ENCODE measurements at places on chromosomes 16 and 17.

DNA sequence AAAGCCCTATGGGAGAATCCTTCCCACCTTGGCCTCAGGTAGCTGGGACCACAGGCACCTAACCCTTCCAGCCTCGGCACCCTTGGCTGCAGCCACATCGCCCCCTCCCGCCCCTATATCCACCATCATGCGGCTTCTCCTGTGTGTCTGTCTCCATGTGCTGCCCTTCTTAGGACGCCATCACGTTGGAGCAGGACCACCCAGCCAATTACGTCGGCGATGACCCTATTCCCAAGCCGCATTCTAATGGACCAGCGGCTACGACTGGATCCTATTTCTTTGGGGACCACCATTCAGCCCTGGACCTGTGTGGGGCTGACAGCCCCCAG is 3.3 kb upstream of the CCDC57 start:
- no peak for DNase-seq

GRCh38 chr17:82424001-82424862 is 5.8 kb upstream of the OGFOD3 start:
- peak; percentile 59 for DNase-seq

DNA sequence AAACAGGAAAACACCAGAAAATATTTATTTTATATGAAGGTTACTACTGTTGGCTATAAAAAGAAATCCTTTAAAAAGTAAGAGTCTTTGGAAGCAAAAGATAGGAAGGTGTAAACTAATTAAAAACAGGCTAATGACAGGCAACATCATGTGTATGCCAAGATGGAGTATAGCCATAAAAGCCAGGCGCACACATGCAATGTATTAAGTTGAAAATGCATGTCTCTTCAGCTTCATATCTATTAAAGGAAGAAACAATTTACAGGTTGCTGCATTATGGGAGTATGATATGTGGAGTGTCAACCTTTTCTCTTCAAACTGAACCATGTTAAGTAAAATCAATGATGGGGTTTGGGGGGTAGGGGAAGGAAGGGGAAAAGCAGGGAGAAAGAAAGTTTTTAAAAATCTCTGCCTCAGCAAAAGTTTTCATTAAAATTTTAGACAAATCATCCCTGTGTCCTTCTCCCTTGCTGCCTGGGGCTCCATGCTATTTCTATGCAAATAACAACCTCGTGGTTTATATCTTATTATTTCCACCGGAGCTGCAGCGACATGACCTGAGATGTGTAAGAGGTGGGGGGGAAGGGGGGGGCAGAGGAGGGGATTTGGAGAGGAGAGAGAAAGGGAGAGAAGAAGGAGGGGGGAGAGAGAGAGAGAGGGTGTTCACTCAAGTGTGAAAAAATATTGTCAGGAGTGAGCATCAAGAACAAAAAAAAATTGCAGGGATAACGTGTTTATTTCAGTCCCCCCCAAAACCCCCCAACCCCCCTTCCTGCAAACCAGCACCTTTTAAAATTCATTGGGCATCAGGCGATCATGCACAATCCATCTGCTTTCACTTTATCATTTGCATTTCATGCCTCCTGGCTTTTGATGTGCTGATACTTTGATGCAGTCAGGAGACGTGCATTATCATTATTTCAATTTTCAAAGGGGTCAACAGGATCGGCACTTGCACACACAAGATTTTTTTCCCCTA is 197.6 kb downstream of the AATF start:
- no peak for DNase-seq

GRCh38 chr16:85570735-85571562 is 42.2 kb upstream of the GSE1 start:
- peak; percentile 94 for DNase-seq

DNA sequence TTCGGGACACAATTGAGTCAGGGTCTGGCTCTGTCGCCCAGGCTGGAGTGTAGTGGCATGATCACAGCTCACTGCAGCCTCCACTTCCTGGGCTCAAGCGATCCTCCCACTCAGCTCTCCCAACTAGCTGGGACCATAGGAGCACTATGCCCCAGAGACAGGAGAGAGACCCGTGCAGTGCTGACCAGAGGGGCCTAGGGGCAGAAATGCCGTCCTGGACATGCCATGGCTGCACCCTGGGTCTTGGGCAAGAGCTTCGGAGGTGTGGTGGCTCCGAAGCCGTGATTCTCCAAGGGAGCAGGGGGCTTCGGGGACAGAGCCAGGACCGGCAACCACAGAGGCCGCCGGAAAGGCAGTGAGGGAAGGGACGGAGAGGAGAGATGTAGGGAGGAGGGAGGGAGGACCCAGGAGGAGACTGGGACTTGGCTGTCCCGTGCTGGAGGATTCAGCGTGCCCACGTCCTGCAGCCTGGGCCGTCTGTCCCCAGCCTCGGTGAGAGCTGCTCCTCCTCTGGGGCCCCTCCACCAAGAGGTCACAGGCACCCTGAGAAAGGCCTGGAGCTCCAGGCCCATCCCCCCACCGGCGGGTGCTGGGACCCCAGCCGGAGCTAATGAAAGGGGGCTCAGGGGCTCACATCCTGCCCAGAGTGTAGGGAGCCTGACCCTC is 21.9 kb downstream of the TPSD1 start:
- DNase-seq = no peak
